ENCODE measurements at places on chromosomes 1 and 21. TPM values are rescaled to one million over a fixed set of nuclear protein-coding genes. Genes with fewer than 3 reads are reported as not detected.

GRCh38 chr1:206682111-206682510 is 2.6 kb upstream of the MAPKAPK2 start:
- no peak for DNase-seq

MAEL gene
- total RNA-seq, result 1.6 TPM

DNA sequence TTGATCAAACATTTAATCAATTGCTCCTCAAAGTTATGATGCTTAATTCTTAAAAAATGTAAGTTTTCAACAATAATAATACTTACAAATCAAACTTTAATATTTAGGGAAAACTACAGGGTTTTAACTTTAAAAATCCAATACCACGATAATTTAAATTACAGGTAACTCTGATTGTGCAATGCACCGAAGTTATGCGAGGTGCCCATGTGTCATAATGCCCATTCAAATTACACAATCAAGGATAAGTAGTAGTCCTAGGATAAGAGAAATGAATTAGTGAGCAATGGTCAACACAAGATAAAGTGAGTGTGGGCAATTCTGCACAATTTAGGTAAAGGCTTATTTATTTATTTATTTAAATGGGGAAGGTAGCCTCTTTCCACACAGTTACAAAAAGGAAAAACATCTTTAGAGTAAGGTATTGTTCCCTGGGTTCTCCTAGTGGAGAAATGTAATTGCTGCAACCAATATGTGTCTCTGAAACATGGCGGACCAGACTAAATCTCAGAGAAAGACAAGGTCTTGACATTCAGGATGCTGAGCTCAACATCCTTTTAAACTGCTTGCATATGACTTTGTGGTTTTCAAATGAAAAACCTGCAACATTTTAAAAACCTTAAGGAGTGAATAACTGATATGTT is 164.2 kb downstream of the TTLL7 start:
- no peak for DNase-seq

OR2G3 gene
- not detected for total RNA-seq

HMGCS2 gene
- total RNA-seq, result 0.42 TPM

DNA sequence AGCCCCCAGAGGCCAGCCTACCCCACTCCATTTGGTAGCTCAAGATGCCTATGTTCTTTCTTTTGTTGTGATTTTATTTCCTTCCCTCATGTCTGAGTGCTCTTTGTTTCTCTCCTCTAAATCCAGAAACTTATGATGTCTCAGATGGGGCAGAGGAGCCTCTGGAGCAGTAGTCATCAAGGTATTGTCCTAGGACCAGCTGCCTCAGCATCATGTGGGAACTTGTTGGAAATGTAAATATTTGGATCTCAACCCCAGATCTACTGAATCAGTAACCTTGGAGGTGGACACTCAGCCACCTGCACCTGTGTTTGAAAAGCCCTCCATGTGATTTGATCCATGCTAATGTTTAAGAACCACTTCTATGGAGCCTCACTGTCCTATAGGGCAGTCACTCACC is 593.1 kb upstream of the PLXNA2 start:
- DNase-seq, result no peak

ADAMTS4 gene
- total RNA-seq, result 65.2 TPM

Measured in heart left ventricle (tissue), 16 donors.